ENCODE measurements at places on chromosomes 16 and 17.

DNA sequence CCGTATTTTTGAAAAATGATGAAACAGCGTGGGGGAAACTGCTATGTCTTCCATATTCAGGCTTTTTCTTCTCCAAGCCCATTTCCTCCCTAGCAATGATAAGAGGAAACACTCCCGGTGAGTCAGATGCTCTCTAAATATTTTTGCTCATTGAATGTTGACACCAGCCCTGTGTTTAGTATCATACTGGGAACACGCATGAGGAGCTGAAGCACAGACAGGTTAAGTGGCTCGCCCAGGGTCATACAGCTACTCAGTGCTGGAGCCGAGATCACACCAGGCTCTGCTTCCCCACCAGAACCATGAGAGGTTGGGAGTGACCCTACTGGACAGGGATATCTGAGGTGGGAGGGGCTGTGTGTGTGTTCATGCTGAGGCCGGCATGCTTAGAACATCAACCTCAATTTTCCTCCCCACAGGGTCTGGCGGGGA lies 37.8 kb upstream of the ADGRG1 start:
- DNase-seq, result peak; percentile 16

- DNase-seq, result no peak
Observed at GRCh38 chr17:16473044-16474011, 18.7 kb downstream of the LRRC75A start.

- DNase-seq, result no peak
Observed at GRCh38 chr16:50296807-50297206, 30.5 kb downstream of the ADCY7 start.

GRCh38 chr17:20008242-20009051 lies 712 bp upstream of the SPECC1 start:
- no peak for DNase-seq

DNA sequence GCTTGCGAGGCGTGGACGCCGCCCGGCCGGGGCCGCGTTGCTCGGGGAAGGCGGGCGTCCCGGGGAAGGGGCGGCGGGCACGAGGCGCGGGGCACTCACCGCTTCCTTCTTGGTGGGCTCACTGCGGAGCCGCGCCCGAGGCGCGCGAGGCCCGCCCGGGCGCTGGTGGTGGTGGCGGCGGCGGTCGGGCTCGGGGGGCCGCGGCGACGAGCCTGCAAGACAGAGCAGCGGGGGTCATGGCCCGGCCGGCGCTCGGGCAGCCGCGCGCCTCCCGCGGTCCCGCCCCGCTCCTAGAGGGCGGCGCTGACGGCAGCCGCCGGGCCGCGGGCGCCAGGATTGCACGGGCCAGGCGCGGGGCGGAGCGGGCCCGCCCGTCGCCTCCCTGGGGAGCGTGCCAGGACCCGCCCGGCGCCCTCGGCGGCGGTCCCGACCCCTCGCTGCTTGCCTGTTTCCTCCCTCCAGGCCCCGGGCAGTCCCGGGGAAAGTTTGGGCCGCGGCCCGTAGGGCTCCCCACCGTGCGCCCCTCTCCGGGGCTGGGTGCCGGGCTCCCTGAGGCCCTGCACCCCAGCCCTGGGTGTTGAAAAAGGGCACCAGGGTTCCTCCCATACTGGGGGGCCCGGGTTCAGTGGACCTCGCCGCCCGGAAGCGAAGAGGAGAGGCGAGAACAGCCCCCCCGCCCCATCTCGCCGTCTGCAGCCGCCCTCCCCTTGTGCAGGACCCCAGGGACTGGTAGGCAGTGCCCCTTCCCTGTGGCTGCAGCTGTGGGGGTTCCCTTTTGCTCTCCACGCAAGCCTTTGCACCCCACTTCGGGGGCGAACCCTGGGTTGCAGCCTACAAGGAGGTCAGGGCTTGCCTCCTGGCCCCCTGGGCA lies at the start of gene C16orf74:
TSS of gene C16orf74 (minus strand) at position 270 of the 871 bp plus-strand sequence. CDS start 15,879 bp downstream, outside the sequence.
- DNase-seq, result no peak

GRCh38 chr16:82229800-82230619 lies 60.0 kb upstream of the MPHOSPH6 start:
- peak; percentile 11 for DNase-seq

- DNase-seq, result no peak
Observed at GRCh38 chr16:14007450-14007849, 63.7 kb upstream of the MRTFB start.

GRCh38 chr17:4959261-4959965 lies 8.2 kb downstream of the SPAG7 start:
- no peak for DNase-seq

- no peak for DNase-seq
Observed at GRCh38 chr17:82370471-82371332, 863 bp upstream of the UTS2R start.

DNA sequence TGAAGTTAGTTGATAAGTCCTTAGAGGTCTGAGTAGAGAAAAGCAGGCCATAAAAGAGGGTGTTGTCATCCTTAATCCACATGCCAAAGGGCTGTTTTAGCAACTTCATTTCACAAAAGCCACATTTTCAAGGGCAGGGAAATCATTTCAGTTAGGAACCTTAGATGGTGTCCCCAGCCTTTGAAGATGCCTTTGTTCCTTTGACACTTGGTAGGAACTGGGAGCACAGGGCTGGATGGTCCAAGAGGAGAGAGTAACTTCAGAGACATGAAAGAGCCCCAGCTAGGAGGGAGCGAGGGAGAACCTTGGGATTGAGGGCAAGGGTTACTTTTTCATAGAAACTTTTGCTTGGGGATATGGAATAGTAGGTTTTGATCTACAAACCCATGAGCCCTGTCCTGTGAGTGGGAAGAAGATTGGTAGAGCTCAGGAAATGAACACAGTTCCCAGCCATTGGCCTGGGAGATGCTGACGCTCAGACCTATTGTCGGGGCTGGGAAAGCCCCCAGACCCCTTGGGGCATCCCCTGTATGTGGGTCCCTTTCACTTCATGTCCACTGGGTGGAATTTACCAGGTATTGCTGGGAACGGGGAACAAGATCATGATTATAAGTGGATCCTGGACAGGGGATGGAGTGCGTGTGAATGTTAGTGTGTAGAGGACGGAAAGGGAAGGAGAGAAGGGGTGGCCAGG lies 18.9 kb downstream of the MSI2 start:
- DNase-seq, result no peak

DNA sequence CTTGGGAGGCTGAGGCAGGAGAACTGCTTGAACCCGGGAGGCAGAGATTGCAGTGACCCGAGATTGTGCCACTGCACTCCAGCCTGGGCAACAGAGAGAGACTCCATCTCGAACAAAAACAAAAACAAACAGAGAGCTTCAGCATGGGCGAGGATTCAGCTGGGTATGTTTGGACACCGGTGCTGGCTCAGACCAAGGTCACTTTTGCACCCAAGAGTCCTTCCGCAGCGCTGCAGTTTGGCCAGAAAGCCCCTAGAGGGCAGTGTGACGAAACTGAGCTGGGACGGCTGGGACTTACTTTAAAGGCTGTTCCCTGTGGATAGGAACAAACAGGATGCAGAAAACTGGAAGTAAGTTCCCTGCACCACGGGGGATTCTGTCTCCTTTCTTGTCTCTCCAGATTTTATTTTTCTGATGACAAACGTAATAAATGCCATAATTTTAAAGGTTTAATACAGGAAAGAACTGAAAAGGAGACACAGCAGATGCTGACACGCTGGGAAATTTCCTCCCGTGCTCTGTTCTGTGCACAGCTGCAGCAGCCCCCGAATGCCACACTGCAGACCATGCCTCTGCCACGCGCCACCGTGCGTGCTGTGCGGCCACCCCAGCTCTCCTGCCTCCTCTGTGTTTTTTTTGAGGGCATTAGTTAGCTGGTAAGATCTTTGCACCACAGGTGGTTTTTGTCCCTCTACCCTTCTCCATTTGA lies 25.2 kb upstream of the USP36 start:
- no peak for DNase-seq

GRCh38 chr16:85498607-85499006 lies 114.5 kb upstream of the GSE1 start:
- no peak for DNase-seq

DNA sequence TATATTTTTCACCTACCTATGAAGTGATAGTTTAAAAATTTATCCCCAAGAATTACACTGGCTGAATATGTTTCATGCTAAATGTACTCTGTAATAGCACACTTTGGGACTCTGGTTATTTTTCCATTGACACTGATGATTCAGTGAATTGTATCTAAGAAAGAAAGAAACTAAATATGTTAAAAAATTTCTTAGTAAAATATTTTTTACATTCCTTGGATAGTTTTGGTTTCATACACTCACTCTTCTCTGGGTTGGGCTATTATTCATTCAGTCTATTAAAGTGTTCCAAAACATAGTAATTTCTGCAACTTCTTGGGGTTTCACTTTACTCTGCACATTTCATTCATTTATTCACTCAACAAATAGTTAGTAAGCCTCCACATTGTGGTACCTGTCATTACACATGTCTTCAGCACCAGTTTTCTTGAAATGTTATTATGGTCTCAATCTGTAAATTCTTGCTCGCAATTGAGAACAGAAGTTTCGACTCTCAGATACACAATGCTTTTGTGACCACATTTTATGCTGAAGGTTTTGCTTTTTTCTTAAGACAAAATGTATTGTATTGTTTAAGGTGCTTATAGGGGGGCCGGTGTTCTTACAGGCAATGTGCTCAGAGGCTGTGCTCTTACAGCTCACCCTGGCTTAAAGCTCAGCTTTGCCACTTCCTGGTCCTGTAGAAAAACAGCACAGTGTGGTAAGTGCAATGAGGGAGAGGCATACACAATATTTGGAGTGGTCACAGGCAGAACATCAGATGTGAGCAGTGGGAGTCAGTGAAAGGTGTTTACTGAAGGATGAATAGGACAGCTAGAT lies 17.4 kb downstream of the CNTNAP4 start:
- DNase-seq, result no peak

- peak; percentile 18 for DNase-seq
Observed at GRCh38 chr16:83744441-83744981, 63.3 kb upstream of the HSBP1 start.

GRCh38 chr16:9827062-9827752 lies 355.0 kb downstream of the GRIN2A start:
- DNase-seq, result no peak

GRCh38 chr17:7423679-7424078 lies 1.7 kb upstream of the SPEM2 start:
- DNase-seq, result no peak

GRCh38 chr16:88491560-88492310 lies 38.7 kb downstream of the ZFPM1 start:
- no peak for DNase-seq

GRCh38 chr17:19309701-19310100 lies 52.8 kb downstream of the B9D1 start:
- no peak for DNase-seq

DNA sequence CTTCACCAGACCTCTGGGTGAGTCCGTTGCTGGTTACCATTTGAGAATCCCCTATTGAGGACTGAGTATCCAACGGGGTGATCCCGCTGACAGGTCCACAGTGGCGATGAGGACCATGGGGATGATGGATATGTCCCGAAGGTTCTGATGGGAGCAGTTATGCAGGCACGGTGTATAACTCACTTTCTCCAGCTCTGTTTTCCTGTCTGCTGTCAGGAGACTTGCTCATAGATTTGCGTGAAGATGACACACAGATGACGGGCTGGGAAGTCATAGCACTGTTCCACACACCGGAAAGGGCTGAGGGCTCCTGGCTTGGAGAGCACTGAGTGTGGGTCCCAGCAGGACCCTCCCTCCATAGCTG lies 22.2 kb upstream of the ADCY7 start:
- DNase-seq, result no peak

DNA sequence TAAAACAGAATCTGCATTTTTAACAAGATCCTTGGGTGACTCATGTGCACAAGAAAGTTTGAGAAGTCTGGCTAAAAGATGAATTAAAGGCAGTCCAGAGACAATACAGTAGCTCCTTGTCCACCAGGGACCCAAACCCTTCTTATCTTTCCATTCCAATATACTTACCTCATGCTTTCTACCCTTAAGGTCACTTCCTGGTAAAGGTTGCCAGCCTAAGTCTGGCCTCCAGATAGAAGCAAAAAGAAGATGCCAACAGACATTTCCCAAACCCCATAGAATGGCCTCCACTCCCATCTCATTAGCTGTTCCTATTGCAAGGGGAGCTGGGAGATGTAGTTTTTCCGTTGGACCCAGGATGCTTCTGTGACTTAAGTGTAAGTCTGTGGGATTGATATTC lies 101.4 kb upstream of the XYLT1 start:
- no peak for DNase-seq

- no peak for DNase-seq
Observed at GRCh38 chr17:41417576-41418015, 6.8 kb downstream of the KRT37 start.

DNA sequence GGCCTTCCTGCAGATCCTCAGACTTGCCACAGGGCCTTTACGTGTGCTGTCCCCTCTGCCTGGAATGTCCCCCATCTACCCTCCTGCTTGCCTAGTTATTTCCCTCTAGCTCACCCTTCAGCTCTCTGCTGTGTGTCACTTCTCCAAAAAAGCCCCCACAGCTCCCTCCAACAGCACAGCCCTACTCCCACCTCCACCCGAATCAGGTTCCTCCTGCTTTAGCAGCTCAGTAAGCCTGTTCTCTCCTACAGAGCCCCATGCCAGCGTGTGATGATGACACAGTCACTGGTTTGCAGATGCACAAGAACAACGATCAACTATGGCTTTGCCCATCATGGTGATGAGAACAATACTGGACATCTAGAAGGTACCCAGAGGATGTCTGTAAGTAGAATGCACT lies 7.1 kb upstream of the SAMD14 start:
- no peak for DNase-seq

DNA sequence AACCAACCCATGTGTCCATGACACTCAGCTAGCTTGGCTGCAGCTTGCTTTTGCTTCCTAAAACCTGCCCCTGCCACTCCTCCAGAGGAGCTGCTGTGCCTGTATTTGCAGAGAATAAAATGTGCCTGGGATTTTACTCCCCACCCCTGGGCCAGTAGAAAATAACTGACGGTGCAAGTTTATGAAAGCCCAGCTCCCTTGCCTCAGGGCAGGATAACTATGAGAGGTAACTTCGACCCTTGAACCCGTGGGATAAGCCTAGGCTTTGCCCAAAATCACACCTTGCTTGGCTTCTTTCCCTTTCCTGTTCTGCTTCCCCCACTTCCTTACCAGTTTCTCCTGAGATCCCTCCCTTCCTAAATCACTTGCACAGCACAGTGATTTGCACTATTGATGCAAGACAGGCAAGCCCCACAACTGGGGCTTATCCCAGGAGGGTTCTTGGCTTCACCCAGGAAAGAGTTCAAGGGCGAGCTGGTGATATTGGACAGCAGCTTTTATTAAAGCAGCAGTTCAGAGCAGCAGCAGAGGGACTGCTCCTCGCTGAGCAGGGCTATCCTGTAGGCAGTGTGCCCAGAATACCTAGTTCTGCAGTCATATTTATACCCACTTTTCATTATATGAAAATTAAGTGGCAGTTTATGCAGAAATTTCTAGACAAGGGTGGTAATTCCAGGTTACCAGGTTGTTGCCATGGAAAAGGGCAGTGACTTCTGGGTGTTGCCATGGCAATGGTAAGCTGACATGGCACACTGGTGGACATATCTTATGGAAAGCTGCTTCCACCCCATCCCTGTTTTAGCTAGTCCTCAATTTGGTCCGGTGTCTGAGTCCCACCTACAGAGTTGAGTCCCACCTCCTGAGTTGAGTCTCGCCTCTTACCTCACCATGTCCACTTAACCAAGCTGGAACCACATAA lies 6.3 kb upstream of the ERCC4 start:
- DNase-seq, result no peak

GRCh38 chr17:74654742-74655141 lies 31.2 kb upstream of the CD300E start:
- no peak for DNase-seq

GRCh38 chr16:88543230-88543813 lies 26.9 kb upstream of the ZC3H18 start:
- DNase-seq, result no peak

Measured in GM04503 (cell line).